T-helper 2 cell treated with Interferon-gamma antibody and Interleukin-4, amounts not matched to agents 5 μg/mL and 100 μg/mL, for 36 hours (primary cell): ENCODE measurements at places on chromosomes 7 and 10.

DNA sequence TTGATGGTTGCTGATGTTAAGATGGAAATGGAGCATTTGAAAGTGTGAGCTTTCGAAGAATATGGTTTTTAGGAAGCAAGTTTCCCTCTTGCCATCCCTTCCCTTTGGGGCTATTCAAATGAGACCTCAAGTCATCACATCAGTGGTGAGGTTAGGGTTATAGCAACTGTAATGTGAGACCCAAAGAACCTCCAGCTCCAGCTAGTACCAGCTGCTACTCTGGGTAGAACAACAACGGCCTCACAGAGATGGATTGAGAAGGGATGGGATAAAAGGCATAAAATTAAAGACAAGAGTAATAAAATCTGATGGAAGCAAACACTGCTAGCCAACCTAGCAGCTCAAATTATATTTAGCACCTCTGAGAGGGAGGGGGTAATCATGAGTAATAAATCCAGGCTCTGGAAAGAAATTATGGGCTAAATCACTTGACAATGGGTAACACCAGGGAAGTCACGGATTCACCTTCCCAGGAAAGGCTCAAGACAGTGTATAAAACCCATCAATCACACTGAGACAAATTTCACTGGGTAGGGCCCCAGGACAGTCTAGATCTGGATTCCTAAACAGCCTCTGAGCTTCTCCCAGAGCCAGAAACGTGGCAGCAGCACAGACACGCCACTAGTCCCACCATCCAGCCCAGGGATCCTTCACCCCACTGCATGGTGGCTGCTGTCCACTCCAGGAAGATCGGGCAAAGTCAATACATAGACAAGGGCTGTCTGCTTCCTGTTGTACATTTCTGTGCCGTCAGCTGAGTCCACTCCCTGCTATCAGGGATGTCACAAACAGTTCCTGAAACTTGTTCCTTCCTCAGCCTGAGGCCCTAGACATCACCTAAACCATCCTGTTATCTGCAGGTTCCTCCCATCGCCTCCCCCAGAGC lies 151.1 kb downstream of the GFRA1 start:
- H3K4me3 ChIP-seq = no peak overlapping the region
- no peaks in the 10 kb centered on the region for H3K36me3 ChIP-seq
- no peak overlapping the region for H3K27ac ChIP-seq
- no peaks in the 10 kb centered on the region for H3K27me3 ChIP-seq

- DNase-seq = no peak
- H3K27me3 ChIP-seq = peaks cover 23% of the 10 kb centered on the region
- H3K36me3 ChIP-seq = no peaks in the 10 kb centered on the region
- H3K4me3 ChIP-seq = peak overlapping the region; percentile 67
- no peak overlapping the region for H3K27ac ChIP-seq
Measured at GRCh38 chr7:3259711-3260400, 41.2 kb upstream of the SDK1 start.

DNA sequence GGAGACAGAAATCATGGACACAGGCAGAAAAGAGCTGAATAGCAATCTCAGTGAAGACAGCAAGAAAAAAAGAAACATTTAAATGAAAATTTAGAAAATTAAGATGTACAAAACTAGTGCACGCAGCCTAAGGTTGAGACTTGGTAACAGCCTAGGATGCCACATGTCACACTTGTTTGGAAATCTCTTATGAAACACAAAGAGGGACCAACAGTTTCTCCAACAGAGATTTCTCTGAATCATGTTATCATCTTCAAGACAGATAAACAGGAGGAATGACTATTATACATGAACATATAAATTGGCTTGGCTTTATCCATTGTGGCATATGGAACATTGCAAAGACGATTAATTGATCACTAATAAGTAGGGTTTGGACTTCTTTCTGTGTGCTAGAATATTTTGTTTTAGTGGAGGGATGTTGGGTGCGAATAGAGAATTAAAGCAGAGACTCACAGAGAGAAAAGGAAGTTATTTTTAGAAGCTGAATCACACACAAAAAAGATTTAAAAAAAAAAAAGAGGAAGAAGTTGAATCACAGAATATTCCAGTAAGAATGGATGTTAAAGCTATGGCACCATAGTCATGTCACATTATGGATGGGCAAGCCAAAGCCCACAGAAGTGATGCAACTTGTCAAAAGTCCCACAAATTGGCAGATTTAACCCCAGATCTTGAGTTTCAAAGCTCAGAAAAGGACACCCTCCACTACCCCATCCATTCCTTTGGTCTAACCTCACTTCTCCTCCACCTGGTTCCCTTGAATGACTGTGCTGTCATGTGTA lies 91.6 kb downstream of the MYOF start:
- peaks cover 20% of the 10 kb centered on the region for H3K4me1 ChIP-seq
- DNase-seq = no peak
- H3K36me3 ChIP-seq = peaks cover 2% of the 10 kb centered on the region
- no peak overlapping the region for H3K4me3 ChIP-seq

GRCh38 chr7:21920936-21921335 lies 24.8 kb downstream of the CDCA7L start:
- no peak overlapping the region for H3K27ac ChIP-seq
- no peak overlapping the region for H3K4me3 ChIP-seq
- H3K36me3 ChIP-seq = peaks cover 3% of the 10 kb centered on the region

GRCh38 chr7:36283181-36283580 lies 106.5 kb upstream of the ANLN start:
- H3K36me3 ChIP-seq = peaks cover 4% of the 10 kb centered on the region
- peaks cover 42% of the 10 kb centered on the region for H3K4me1 ChIP-seq
- DNase-seq = no peak
- no peak overlapping the region for H3K27ac ChIP-seq
- H3K27me3 ChIP-seq = no peaks in the 10 kb centered on the region
- H3K4me3 ChIP-seq = no peak overlapping the region

DNA sequence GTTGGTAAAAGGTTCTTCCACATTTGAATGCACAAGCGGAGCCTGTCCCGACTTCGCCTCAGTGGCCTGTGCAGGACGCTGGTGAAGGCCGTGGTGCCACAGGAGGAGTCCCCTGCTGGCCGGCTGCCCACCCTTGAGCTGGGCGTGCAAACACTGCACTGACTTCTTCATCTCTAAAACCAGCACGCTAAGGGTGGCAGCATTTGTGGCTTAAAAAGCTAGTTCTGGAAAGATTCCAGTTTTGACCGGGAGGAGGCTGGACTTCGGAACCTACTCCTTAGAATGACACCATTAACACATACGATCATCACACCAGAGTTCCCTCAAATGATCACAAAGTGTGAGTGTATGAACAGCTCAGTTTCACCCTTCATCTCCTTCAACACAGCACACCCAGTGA lies 102.4 kb downstream of the SMURF1 start:
- H3K4me1 ChIP-seq = no peaks in the 10 kb centered on the region
- H3K27ac ChIP-seq = peak overlapping the region; percentile 20
- peaks cover 57% of the 10 kb centered on the region for H3K36me3 ChIP-seq
- no peak overlapping the region for H3K4me3 ChIP-seq
- H3K27me3 ChIP-seq = no peaks in the 10 kb centered on the region
- no peak for DNase-seq

GRCh38 chr7:23530405-23530804 lies 1.4 kb downstream of the TRA2A start:
- H3K36me3 ChIP-seq = peaks cover 23% of the 10 kb centered on the region
- H3K27me3 ChIP-seq = no peaks in the 10 kb centered on the region

GRCh38 chr7:46927131-46927810 lies 654.6 kb downstream of the TNS3 start:
- H3K4me1 ChIP-seq = no peaks in the 10 kb centered on the region
- no peak overlapping the region for H3K27ac ChIP-seq
- no peak for DNase-seq
- no peak overlapping the region for H3K4me3 ChIP-seq

GRCh38 chr7:149719912-149720335 lies 53.5 kb downstream of the ZNF467 start:
- no peak overlapping the region for H3K27ac ChIP-seq
- H3K27me3 ChIP-seq = no peaks in the 10 kb centered on the region
- H3K36me3 ChIP-seq = peaks cover 2% of the 10 kb centered on the region
- peaks cover 8% of the 10 kb centered on the region for H3K4me1 ChIP-seq

GRCh38 chr7:134908289-134908688 lies 78.0 kb upstream of the AGBL3 start:
- peaks cover 17% of the 10 kb centered on the region for H3K4me1 ChIP-seq
- no peaks in the 10 kb centered on the region for H3K27me3 ChIP-seq
- H3K27ac ChIP-seq = no peak overlapping the region
- H3K4me3 ChIP-seq = no peak overlapping the region
- H3K36me3 ChIP-seq = no peaks in the 10 kb centered on the region

- no peak overlapping the region for H3K4me3 ChIP-seq
- no peak overlapping the region for H3K27ac ChIP-seq
- no peak for DNase-seq
- H3K27me3 ChIP-seq = no peaks in the 10 kb centered on the region
- no peaks in the 10 kb centered on the region for H3K4me1 ChIP-seq
Measured at GRCh38 chr7:69147631-69148030, 450.6 kb upstream of the AUTS2 start.

DNA sequence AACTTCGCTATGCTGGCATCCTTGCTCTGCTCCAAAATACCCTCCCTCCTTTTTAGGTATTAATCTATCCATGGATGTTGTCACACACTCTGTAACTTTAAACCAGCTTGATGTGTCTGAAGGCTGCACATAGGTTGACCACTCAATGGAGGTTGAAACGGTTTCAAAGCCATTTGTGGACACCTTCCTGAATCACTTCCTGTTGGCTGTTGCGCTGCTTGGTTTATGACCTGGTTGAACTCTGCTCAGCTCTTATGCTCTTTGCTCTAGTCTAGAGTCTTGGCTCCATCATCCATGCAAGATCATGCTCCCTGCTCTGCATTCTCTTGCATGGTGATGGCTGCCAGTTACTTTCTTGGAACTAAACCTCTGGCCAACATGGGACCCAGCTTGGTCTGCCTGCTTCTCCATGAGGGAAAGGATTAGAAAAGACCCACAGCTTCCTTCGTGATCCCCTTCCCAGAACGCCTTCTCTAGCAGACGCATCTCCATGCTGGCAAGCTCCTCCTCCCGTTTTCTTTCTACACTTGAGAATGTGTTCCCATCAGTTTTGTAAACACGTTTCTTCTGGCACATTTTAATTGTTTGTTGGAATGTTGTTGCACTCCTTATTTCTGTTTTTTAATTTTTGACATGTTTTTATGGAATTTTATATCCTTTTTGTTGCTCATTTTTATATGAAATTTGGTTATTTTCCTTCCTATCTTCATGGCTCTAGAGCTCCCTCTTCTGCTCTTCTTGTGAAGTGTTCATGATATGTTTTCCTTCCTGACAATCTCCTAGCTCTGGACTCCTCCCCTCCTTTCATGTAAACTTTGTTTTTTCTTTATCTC lies 149.8 kb downstream of the XPNPEP1 start:
- no peaks in the 10 kb centered on the region for H3K4me1 ChIP-seq
- no peaks in the 10 kb centered on the region for H3K27me3 ChIP-seq
- H3K27ac ChIP-seq = no peak overlapping the region
- H3K4me3 ChIP-seq = no peak overlapping the region

GRCh38 chr10:73998623-73998928 lies 660 bp downstream of the VCL start:
- H3K27me3 ChIP-seq = no peaks in the 10 kb centered on the region
- peak overlapping the region; percentile 70 for H3K27ac ChIP-seq

DNA sequence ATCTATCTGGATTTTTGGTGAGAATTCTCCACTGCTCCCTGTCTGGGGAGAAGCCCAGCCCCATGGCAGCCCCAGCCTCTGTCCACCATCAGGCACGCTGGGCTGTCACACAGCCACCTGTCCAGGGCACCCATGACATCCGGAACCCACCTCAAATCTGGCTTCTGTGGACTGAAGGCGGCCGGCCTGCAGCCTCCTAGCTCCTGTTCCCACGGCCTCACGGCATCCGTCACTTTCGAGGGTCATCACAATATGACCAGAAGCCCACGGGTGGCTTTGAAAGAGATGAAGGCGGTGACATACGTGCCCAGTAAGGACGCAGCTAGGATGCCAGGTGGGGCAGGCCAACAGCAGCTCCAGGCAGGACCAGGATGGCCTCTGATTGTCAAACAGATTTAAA lies 140.9 kb downstream of the PTPRN2 start:
- no peaks in the 10 kb centered on the region for H3K4me1 ChIP-seq
- no peaks in the 10 kb centered on the region for H3K36me3 ChIP-seq
- no peaks in the 10 kb centered on the region for H3K27me3 ChIP-seq
- DNase-seq = no peak
- no peak overlapping the region for H3K27ac ChIP-seq

DNA sequence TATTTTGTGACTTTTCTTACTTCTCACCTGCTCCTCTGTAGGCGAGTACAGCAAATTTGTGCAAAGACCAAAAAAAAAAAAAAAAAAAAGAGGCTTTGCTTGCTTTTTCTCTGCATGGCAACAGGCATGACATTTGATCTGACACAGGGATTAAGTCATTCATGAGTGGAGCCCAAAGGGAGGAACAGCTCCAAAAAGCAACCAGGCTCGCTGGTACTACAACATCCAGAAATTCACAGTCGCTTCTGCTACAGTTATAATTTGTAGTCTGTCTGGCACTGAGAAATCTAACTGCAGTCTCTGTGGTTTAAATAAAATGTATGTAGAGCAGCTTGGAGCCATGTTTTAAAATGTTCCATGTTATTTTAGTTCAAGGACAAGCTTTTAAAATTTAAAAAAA lies 31.7 kb downstream of the MKX start:
- H3K36me3 ChIP-seq = no peaks in the 10 kb centered on the region
- H3K4me1 ChIP-seq = no peaks in the 10 kb centered on the region
- DNase-seq = no peak
- H3K27ac ChIP-seq = no peak overlapping the region
- H3K27me3 ChIP-seq = peaks cover 15% of the 10 kb centered on the region

GRCh38 chr7:16130111-16131110 lies 290.9 kb downstream of the CRPPA start:
- no peaks in the 10 kb centered on the region for H3K36me3 ChIP-seq
- H3K4me3 ChIP-seq = no peak overlapping the region
- H3K27ac ChIP-seq = no peak overlapping the region
- no peaks in the 10 kb centered on the region for H3K4me1 ChIP-seq

GRCh38 chr10:8026349-8027259 lies 27.9 kb upstream of the GATA3 start:
- H3K27ac ChIP-seq = peak overlapping the region; percentile 19
- H3K4me1 ChIP-seq = peaks cover 6% of the 10 kb centered on the region
- no peaks in the 10 kb centered on the region for H3K36me3 ChIP-seq
- H3K27me3 ChIP-seq = peaks cover 17% of the 10 kb centered on the region
- DNase-seq = no peak

GRCh38 chr10:1545524-1545923 lies 191.8 kb downstream of the ADARB2 start:
- H3K36me3 ChIP-seq = no peaks in the 10 kb centered on the region
- DNase-seq = no peak
- H3K27me3 ChIP-seq = no peaks in the 10 kb centered on the region

DNA sequence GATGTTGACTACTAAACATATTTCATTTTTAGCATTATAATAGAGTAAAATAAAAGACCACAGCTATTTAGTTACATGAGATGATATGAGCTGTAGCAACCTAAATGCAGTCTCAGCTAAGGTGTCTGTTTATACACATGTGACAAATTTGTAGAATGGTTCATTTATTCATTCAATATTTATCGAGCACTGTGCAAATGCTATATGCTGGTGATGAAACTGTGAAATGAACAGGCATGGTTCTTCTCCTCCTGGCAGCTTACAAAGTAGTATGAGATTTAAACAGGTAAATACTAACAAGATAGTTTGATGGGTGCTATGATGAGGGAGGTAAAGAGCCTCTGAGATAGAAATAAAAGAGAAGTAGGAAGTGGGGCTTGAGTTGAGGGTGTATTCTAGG lies 60.8 kb downstream of the LRGUK start:
- H3K27ac ChIP-seq = no peak overlapping the region
- no peaks in the 10 kb centered on the region for H3K36me3 ChIP-seq
- peaks cover 12% of the 10 kb centered on the region for H3K4me1 ChIP-seq
- no peaks in the 10 kb centered on the region for H3K27me3 ChIP-seq
- H3K4me3 ChIP-seq = no peak overlapping the region

GRCh38 chr7:128215281-128215680 lies 25.8 kb upstream of the LEP start:
- peaks cover 13% of the 10 kb centered on the region for H3K27me3 ChIP-seq
- no peaks in the 10 kb centered on the region for H3K36me3 ChIP-seq
- no peak overlapping the region for H3K27ac ChIP-seq
- no peak overlapping the region for H3K4me3 ChIP-seq
- no peak for DNase-seq
